ENCODE measurements at places on chromosomes 4 and X.

DNA sequence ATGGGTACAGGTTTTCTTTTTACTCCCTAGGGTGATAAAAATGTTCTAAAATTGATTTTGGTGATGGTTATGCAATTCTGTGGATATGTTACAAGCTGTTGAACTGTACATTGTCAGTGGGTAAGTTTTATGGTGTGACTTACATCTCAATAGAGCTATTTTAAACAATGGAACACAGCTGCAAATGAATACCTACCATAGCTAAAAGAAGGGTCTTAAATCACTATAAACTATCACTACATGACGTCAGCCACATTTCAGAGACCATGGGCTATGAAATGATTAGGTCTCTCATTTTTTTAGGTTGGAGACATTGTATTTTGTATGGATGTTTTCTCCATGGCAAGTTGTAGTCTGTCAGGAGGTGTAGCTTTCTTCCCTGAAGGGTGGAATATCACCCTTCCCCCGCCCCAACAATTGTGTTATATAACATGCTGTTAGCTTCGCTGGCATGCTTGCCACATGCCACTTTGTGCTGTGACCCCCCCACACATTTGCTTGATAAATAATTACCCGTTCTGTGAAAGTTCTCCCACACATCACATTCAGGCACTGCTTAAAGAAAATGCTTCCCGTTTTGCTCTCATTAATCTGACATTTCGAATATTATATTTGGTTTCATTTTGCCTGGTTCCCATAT, 159.7 kb downstream of the ARHGAP10 start:
- no peak for DNase-seq

DNA sequence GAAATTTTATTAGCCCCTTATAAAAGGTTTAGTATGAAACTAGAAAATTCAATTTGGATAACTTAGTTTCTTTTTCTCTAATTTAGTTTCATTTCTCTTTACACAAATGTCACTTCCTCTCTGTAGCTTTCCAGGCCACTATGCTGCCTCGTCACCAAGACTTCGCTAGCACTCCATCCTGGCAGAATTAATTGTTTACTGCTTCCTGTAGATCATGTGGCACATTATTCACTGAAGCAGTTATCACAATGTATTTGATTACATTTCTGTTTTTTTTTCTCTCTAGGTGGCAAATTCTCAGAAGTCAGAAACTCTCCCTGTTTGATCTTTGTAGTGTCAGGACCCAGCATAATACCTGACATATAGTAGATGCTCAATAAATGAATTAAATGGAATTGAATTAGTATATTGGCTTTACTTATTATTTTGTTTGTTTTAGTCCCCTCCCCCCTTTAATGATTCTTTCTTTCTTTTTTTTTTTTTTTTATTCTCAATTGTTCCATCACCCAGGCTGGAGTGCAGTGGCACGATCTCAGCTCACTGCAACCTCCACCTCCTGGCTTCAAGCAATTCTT, 9.3 kb upstream of the SAT1 start:
- DNase-seq, result no peak

- peak; percentile 37 for DNase-seq
Observed at GRCh38 chrX:111095974-111096895, at the start of gene PAK3. PAK3 (plus strand) TSS chrX:111096191; CDS start chrX:111123104, 26,913 bp downstream.

DNA sequence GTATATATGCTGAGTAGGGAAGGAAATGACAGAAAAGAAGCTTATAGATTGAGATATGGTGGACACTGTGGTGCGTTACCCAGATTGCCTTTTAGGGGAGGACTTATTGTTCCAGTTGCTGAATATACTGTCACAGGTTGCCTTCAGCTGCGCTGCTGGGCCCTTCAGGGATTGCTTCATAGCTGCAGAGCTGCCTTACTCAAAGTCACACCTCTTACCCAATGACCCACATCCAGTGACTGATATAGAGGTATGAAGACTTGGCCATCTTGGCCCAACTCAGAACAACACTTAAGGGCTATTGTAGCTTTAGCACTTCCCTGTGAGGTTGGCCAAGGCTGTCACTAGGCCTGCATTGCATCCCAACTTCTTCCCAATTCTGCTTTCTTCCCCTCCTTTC, 63.4 kb upstream of the TMEM164 start:
- no peak for DNase-seq

DNA sequence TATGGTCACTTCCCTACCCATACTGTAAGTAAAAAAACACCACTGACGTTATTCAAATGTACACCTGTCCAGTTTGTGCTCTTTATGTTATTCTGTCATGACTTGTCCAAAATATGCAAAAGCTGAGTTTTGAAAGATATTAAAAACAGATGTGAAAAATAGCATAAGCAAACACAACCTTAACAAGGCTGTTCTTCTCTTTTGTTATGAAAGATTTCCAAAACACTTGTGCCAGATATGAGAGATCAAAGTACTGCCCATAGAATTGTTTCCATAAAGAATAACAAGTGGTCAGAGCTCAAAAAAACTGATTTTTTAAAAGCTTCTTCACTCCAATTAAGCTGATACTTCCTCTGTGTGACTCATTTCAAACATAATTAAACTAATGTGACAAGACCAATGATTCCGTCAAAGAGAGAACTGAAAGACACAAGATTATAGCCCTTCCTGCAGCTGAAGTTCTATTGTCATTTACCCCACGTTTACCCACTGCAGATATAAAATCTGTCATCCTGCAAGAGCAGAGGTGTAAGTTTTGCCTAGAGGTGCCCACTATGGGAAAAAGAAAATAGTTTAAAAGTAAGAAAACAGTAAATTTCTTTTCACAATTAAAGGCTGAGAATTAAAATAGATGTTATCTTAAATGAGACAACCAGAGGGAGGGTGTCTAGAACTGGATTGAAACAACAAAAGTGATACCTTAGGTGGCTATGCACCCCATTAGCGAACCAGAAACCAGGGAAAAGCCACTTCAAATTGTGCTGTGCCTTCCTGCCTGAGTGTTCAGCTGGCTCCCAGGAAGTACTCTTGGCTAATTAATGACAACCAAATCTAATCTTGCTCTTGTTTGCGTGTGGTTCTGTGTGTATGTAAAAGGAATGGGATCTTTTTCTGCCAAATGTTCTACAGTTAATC, 30.1 kb downstream of the RASSF6 start:
- no peak for DNase-seq

GRCh38 chrX:48945517-48946348, 11.7 kb downstream of the OTUD5 start:
- peak; percentile 61 for DNase-seq

GRCh38 chr4:8932884-8933283, 61.2 kb upstream of the HMX1 start:
- DNase-seq, result no peak

All from WERI-Rb-1 (cell line).